Stimulated activated CD4-positive, alpha-beta T cell treated with anti-CD3 and anti-CD28 coated beads, Interleukin-1b, Interleukin-23, amount 100 ng/mL, for 4 hours (primary cell): ENCODE measurements at places on chromosomes 3 and 15.

- no peak for DNase-seq
Measured at GRCh38 chr3:190983875-190984274, 121.4 kb upstream of the GMNC start.

GRCh38 chr3:37135561-37135960 lies 38.8 kb downstream of the LRRFIP2 start:
- DNase-seq = no peak

DNA sequence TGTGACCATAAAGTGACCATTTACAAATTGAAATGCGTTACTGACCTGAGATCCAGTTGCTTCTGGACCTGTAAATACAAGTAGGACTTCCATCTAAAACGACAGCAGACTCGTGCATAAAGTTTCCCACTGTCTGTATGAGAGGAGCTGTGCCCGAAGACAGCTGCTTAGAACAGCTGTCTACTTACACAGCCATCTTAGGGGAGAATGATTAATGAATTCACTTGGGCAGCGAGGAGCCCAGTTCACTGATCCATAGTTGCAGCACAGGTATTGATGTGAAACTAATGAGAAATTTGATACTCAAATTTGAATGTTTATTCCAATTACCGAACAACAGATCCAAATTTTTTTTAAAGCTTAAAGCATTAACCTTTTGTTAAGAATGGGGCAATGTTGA lies 748.1 kb downstream of the NR2F2 start:
- DNase-seq = no peak

DNA sequence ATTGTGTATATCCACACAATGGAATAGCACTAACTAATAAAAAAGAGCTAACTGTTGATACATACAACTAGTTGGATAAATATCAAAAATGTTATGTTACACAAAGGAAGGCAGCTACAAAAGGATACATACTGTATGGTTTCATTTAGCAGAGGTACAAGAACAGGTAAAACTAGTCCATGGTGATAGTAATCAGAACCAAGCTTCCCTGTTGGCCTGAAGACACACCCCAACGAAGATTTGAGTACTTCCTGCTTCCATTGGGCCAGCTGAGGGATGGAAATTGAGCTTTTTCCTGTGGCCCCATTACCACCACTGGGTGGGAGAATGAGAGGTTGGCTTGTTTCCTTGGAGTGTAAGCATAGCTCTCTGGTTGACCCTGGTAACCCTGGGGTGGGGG lies 117.3 kb upstream of the CADPS start:
- no peak for DNase-seq

GRCh38 chr15:92336419-92336987 lies 57.2 kb upstream of the ST8SIA2 start:
- no peak for DNase-seq

DNA sequence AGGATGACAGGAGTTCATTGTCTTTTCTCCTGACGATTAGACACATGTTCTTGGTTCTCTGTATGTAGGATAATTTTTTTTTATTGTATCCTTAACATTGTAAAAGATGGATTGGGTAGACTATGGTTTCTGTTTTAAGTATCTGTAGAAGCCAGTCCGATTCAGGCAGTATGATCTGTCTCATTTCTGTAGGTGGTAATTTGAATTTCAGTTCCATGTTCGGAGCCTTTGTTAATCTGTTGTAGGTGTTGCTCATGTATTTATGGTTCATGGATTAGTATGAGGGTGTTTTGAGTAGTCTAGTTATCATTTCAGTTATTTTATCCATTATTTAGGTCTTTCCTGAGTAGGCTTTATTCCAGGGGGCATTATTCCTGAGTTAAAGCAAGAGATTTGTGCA lies 32.4 kb upstream of the MME start:
- DNase-seq = no peak

DNA sequence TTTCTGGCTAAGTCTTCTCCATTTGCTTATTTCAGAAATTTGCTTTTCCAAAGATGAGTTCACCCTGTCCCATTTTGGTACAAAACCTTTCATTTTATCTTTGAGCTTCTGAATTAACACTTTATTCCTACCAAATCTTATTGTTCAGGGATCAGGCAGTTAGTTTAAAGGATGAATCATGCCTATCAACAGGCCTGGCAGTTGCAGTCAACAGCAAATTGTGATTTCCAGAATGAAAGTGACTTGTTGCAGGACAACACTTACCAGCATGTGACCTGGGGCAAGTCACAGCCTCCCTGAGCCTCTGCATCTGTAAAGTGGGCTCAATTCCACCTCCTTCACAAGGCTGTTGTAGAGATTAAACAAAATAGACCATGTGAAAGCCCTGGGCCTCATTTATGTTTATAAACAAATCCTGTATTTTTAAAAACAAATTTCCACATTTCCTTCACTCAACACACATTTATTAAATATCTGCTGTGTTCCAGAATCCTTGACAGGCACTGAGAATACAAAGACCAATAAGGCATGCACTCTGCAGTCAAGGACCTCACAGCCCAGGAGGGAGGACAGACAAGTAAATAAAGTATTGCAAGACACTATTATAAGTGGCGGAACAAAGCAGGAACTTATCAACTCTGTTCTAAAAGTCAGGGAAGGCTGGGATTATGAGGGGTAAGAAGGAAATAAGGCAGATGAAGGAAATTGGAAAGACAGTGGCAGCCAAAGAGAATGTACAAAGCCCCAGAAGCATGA lies 359.1 kb upstream of the IL12A start:
- DNase-seq = no peak
